ENCODE measurements at places on chromosomes 4 and X.

DNA sequence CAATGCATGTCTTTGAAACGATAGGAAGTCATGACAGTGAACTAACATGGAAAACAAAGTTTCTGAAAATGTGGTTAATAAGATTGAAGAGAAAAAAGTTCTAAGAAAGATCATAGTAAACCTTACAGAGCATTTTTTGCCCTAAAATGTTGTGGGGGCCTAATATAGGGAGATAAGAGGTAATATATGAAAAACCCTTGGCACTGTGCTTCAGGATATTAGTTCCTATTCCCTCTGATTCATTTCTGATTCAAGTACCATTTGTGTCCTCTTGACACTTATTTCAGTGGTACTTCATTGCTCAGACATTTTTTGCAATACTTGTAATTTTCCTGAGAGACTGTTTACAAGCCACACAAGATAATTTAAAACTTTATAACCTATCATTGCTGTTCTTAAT is 35.1 kb downstream of the PAQR3 start:
- DNase-seq: no peak

DNA sequence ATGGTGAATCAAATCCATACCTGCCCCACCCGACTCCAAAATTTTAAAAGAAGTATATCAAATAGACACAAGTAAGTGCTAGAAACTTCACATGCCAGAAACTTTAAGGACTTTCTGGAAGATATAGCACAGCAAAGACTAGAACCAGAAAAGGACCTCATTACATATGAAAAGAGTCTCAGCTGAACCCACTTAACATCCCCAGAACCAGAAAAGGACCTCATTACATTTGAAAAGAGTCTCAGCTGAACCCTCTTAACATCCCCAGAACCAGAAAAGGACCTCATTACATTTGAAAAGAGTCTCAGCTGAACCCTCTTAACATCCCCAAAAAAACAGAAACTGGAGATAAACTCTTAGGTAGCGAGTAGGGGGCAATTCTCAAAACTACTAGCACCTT is 32.3 kb downstream of the STPG2 start:
- DNase-seq: no peak

DNA sequence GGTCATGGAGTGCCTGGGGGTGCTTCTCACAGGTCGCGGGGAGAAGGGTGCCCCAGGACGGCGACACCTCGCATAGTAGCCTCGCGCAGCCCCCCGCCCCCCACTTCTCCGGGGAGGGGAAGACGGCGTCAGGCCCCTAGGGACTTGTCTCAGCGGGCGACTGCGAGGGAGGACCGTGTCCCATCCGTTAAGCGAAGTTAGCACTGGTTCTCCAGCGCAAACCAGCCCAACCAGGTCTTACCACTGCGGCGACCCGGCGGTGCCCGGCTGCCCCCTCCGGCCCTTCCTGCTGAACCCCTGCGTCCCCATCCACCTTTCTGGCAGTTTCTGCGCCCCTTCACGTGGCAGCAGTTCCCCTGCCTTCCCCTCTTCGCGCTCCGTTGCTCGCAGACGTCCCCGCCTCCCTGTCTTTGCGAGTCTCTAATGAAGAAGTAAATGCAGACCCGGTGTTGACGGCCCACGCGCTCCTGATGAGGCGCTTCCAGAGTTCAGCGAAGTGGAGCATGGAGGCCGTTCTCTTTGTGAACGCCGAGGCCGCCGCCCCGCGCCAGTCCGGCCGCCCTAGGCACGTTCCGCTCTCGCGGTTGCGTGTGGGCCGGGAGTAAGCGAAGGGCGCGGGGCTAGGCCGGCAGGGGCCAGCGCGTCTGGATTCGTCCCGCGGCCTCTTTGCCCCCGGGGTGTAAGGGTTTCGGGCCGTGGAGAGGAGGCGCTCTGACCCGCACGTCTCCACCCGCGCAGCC is 3.0 kb downstream of the SLIT2 start:
- no peak for DNase-seq

- DNase-seq: no peak
Observed at GRCh38 chrX:72105436-72105835, 26.3 kb downstream of the RTL5 start.

DNA sequence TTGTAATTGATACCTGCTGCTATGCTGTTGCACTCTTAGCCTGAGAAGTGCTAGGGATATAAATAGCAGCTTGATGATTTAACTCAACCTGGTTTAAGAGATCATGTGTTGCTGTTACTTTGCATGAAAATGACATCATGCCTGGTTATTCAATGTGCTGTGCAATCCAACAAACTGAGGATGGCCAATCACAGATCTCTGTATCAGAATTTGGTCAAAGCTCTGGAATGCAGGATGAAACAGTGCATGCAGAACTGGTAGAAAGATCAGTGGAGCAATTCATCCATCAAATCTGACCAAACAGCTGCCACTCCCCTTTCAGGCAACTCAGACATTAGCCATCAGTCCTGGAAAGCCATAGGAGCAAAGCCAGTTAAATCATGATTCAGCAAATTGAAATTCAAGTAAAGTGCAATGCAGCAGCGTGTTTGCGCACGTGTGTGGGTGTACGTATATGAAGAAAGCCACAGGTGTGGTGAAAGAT is 160.3 kb upstream of the RASGEF1B start:
- DNase-seq: no peak

DNA sequence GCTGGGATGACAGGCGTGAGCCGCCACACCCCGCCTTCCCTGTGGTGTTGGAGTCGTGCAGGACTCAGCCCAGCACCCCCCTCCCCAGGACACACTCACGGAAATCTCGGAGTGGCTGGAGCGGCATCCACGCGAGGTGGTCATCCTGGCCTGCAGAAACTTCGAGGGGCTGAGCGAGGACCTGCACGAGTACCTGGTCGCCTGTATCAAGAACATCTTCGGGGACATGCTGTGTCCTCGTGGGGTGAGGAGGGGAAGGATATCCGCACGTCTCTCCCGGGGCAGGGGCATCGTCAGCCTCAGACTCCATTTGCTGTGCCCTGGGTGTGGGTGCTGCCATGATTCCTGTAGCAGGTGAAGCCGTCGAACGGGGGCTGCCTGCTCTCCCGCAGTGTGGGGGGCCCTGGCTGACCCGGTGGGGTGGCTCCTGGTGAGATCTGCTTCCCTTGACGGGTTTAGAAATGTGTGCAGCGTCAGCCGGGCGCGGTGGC is 10.3 kb downstream of the PLCXD1 start:
- DNase-seq: no peak

GRCh38 chrX:78522601-78523000 is 136.5 kb downstream of the RTL3 start:
- no peak for DNase-seq

DNA sequence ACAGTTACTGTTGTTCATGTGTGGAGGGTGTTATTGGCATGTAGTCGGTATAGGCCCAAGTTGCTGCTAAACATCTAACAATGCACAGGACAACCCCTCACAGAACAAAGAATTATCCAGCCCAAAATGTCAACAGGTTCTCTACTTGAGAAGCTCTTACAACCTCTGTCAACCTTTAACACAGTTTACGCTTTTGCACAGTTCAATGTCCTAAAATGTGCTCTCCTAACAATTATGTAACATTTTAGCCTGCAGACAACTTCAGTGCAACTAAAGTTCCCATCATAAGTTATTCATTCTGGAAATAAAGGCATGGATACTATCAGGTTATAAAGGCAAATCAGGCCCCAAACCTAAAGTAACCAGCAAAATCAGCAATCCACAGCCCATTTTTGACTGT is 66.2 kb downstream of the ASB9 start:
- DNase-seq: no peak

GRCh38 chr4:120198411-120198810 is 131.8 kb upstream of the MAD2L1 start:
- no peak for DNase-seq

DNA sequence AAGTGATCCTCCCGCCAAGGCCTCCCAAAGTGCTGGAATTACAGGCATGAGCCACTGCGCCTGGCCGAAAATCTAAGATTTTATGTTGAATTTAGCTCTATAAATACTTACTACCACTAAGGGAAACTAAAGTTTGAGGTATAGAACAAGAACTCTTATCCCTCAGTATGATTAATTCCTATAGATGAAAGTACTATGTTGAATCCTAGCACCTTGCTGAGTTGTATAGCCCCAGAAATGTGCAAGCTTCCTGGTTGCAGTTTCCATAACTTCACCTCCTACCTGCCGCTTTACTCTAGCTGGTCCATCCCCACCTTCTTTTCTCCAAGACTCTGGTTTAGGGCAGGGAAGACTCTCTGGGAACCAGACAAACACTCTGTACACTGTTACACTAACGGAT is 11.8 kb upstream of the TSPAN5 start:
- no peak for DNase-seq

GRCh38 chr4:3732076-3733028 is 33.8 kb upstream of the ADRA2C start:
- no peak for DNase-seq

- no peak for DNase-seq
Observed at GRCh38 chrX:102672856-102673255, 21.6 kb downstream of the GPRASP1 start.

DNA sequence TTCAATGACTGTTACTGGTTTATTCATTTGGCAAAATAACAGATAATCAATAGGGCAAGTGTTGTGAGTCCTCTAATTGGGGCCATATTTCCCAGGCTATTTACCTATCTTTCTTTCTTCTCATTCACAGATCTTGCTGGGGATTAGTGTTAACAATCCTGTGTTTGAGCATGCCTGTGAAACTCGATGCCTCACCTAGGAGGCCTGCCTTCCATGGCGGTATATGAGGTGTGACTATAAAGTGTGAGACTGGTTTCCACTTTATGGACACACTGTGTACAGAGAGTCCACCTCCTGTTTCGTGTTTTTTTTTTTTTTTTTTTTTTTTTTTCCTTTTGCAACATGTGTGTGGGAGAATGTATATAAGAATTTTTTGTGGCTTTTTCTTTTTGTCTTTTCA is 199.3 kb downstream of the BMPR1B start:
- peak; percentile 34 for DNase-seq

DNA sequence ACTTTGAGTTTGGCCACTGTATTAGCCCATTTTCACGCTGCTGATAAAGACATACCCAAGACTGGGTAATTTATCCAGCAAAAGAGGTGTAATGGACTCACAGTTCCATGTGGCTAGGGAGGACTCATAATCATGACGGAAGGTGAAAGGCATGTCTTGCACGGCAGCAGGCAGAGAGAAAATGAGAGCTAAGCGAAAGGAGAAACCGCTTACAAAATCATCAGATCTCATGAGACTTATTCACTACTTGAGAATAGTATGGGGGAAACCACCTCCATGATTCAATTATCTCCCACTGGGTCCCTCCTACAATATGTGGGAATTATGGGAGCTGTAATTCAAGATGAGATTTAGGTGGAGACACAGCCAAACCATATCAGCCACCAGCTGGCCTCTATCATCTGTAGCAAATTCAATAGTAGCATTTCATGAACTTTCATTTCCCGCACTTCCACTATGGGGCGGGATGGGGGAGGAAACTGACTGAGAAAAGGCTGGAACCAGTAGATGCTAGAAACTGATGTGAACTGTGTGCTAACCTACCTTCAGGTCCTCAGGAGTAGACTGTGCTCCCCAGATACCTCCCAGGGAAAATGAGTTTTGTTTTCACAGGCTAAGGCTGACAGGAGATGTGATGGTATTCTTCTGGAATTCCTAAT is 35.3 kb upstream of the LGI2 start:
- DNase-seq: no peak

DNA sequence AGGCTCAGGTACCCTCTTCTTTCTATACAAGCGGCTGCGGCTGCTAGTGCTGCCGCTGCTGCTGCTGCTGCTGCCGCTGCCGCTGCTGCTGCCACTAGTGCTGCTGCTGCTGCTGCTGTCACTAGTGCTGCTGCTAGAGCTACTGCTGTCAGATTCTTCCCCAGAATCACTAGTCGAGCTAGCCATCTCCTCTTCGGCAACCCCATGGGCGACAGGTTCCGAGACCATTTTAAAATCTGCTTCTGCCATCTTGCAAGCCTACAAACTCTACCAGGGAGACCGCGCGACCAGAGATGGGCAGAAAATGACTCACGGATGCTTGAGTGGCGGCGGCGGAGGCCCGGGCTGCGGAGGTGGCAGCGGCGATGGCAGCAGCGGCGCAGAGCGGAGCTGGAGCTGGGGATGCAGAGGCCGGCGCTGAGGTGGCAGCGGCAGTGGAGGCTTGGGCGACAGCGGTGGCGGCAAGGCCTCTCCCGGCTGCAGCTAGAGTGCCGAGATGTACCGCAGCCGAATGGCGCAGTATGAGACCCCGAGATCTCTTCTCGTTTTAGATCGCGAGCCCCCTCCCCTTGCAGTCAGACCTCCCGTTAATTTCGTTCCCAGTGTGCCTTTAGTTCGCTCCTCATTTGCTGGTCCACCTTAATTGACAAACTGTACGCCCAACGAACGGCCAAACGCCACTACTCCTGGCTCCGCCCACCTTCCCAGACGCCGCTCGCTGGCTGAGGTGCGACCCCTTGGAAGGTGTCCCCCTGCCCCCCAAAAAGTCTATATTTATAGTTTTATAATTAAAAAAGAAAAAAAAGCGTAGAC is at the start of gene NAP1L3:
NAP1L3 (minus strand) TSS at position 523 of the 813 bp plus-strand sequence; CDS start at position 249, 274 bp downstream.
- DNase-seq: peak; percentile 67

DNA sequence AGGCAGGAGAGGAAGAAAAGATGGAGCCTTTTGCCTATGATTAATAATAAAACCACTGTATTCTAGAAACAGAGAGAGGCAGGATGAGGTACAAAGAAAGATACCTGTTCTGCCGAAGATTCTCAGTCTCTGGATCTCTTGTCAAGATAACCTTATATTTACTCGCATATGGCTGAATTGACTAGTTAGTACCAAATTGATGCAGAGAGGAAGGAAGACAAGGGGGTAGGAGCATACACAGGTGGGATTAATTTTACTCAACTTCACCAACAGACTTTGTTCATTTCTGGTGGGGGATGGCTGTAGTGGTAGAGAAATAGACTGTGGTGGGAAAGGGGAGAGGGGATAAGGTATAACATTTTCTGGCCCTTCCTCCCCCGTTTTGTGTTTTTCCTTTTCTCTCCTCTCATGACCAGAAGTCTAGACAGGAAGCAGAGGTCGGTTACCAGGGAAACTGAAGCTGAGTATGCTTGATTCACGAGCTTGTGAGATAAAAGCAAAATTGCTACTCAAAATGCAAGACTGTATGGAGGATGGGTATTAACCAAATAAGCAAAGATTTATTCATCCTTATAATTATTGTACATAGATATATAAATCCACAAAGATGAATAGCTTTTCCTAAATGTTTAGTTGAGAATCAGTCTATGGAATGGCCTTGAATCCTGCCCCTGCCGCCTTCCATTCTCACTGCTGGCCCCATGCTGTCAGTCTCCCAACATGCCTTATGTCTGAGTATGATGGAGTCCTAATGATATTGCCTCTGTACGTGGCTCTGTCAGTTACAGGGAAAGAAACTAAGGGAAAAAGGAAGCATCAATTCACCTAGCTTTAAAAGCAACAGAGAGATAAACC is 17.8 kb upstream of the PAGE2B start:
- DNase-seq: no peak

DNA sequence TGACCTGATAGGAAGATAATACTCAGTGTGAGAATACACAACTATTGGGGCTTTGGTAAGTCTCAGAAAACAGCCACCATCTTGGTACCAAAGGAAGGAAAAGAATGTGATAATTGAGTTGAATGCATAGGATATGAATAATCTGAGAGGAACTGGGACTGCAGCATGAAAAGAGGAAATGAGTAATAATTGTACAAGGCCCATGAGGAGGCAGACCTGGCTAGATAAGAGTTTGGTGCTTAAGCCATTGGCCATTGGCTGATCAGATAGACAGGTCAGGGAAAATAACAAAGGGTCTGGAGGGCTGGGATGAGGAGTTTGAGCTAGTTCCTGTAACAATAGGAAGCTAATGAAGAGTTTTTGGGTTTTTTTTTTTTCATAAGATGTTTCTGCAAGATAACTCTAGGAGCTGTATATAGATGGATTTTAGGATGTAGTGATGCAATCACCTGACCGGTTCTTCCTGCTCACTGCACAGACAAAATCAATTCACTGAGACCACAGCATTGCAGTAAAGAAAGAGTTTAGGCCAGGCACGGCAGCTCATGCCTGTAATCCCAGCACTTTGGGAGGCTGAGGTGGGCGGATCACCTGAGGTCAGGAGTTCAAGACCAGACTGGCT is 5.3 kb upstream of the TRMT2B start:
- no peak for DNase-seq

Measured in right renal pelvis (tissue), 4 donors.